ENCODE measurements at places on chromosomes 7 and 10. TPM values are rescaled to one million over a fixed set of nuclear protein-coding genes. Genes with fewer than 3 reads are reported as not detected.
A peak's percentile ranks its signal among the peaks of the same experiment; 100 is the strongest.

Gene LDB3
- 953 TPM for total RNA-seq

GRCh38 chr10:51832652-51833383 is 133.4 kb upstream of the CSTF2T start:
- DNase-seq: no peak

DNA sequence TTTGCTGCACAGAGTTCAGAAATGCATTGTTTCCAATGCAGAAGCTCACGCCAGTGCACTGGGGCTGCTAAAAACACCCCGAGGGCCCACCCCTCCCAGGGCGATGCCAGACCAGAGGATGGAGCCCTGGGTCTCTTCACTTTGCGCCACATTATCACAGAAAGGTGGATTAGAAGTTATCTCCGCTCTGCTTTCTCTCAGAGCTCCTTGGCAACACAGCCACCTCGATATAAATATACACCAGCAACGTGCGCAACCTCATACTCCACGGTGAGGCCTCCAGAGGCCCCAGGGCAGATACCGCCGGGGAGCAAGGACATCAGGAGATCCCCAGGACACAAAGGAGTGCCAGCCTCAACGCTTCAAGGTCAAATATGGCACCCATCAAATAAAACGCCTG is 121.0 kb upstream of the TBX20 start:
- DNase-seq: peak; percentile 51

DNA sequence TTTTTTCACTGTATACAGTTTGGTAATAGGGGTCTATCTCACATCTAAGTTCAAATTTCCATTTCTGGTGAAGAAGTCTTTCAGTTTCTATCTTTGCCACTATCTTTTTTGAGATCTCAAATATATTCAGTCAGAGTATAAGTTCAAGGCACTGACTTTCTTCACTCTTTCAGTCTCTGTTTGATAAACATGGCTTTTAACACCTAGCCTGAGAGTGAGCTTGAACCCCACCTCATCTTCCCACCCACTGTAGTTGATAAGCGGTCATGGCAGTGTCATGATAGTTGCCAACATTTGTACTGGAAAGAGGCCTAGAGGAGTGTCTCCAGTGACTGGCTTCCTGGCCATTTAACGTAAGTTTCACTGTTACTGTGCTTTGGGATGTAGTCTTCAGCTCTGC is 41.2 kb upstream of the AGR3 start:
- DNase-seq: no peak

GRCh38 chr7:16028636-16029035 is 342.2 kb upstream of the MEOX2 start:
- no peak for DNase-seq

DNA sequence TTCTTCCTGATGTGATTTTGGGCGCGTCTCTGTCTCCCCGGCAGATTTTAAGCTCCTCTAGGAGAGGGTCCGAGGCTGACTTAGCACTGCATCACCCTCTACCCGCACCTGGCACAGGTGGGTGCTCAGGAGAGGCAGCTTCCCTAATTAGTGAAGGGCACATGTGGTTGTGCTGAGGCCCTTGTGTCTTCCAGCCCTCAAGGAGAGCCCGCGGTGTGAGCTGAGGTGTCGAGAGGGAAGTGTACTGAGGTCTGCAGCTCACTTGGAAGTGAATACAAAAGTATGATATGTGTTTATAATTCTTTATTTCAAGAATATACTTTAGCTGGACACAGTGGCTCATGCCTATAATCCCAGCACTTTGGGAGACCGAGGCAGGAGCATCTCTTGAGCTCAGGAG is 20.4 kb upstream of the JAKMIP3 start:
- DNase-seq: no peak

GRCh38 chr7:8117195-8117594 is 144.8 kb downstream of the ICA1 start:
- DNase-seq: no peak

Measured in right cardiac atrium (tissue), 5 donors.